ENCODE measurements at places on chromosomes 13 and 19. TPM values are rescaled to one million over a fixed set of nuclear protein-coding genes. Genes with fewer than 3 reads are reported as not detected.

The ZNF100 gene
- 3.7 TPM for total RNA-seq

The PLPP2 gene
- 104 TPM for total RNA-seq

The SCAF1 gene
- 29.2 TPM for total RNA-seq

The FAM124A gene
- total RNA-seq = 2.4 TPM

The ZNF835 gene
- 1.4 TPM for total RNA-seq

The ABCC4 gene
- 5.1 TPM for total RNA-seq

The LGALS14 gene
- total RNA-seq = not detected

The PRR22 gene
- total RNA-seq = 4.0 TPM

The C1QTNF9 gene
- total RNA-seq = 0.42 TPM

The KLK11 gene
- 173 TPM for total RNA-seq

The FREM2 gene
- total RNA-seq = 0.93 TPM

The LILRB5 gene
- 3.1 TPM for total RNA-seq

The METTL21C gene
- not detected for total RNA-seq

The ONECUT3 gene
- not detected for total RNA-seq

The ZNF121 gene
- 34.7 TPM for total RNA-seq

The GIPR gene
- 0.95 TPM for total RNA-seq

The RTBDN gene
- not detected for total RNA-seq

The TIMM13 gene
- 22.1 TPM for total RNA-seq

The DOCK6 gene
- 188 TPM for total RNA-seq

The OR7D2 gene
- total RNA-seq = not detected

The PCSK4 gene
- 6.6 TPM for total RNA-seq

The FBL gene
- total RNA-seq = 291 TPM

The DOCK9 gene
- 189 TPM for total RNA-seq

The TTYH1 gene
- 20.4 TPM for total RNA-seq

The SNRPD2 gene
- 158 TPM for total RNA-seq

The FGF21 gene
- not detected for total RNA-seq

The RAVER1 gene
- total RNA-seq = 26.4 TPM
